Erythroblast (primary cell): ENCODE measurements at places on chromosomes 1 and 21.

DNA sequence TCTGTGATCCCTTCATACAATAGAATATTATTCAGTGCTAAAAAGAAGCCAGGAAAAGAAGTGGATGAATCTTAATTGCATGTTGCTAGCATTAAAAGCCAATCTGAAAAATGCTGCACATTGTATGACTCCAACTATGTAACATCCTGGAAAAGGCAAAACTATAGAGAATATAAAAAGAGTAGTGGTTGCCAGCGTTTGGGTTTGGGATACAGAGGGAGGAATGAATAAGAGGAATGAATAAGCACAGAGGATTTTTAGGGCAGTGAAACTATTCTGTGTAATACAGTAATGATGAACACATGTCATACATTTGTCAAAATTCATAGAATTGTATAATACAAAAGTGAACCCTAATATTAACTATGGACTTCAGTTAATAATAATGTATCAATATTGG lies 42.5 kb downstream of the GPR88 start:
- no peak for DNase-seq

DNA sequence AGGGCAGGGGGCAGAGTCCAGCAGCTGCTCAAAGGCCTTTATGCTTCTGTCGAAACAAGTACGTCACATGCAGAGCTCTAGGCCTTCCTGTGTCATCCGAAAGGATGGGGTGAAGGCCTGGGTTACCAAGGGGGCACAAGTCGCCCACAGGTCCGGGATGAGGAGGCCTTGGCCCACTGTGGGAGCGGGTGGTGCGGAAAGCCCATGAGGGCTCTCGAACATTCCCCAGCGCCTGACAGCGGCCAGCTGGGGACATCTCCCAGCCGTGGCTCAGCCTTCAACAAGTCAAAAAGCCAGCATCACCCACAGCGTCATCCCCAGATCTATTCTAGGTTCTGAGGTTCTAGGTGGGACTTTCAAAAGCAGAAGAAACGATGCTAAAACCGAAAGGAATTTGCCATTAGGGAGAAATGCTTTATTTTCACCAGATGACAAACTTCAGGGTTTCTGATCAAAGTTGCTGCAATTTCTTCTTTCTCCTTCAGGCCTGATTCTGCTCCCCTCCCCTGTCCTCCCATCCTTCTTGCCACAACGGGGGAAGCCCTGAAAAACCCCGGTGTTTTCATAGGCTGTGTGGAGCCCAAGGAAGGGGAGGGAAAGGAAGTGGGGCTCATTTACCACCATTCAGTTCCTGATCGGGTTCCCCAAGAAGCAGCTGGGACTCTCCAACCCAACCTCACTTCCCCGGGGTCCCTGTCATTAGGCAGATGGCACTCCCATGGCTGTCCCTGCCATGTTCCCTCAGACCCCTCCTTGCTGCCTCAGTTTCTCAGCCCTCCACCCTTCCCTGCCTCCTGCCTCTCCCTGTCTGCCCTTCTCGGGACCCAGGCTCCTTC lies 17.6 kb downstream of the GPR137B start:
- DNase-seq = no peak

GRCh38 chr1:236235116-236235515 lies 46.6 kb downstream of the ERO1B start:
- DNase-seq = no peak

DNA sequence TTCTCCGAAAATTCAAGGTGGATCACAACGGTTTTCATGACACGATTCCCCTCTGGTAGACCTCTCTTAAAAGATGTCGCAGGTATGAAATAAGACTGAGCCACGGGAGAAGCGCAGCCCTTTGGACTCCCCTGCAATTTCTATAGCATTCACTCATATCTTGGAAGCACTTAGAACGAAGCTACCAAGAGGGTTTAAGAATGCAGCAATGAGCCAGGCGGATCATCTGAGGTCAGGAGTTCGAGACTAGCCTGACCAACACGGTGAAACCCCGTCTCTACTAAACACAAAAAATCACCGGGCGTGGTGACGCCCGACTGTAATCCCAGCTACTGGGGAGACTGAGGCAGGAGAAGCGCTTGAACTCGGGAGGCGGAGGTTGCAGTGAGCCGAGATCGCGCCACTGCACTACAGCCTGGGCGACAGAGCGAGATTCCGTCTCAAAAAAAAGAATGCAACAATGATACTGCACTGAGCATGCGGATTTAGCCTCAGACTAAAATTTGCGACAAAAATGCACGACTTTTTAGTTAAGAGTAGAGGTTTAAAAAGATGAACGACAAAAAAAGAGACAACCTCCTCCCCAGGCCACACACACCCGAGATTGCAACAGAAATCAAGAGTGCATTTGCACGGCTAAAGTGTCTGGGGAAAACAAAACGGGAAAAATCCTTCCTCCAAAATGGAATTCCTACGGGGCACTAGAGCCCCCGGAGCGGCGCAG lies 743 bp downstream of the TOMM20 start:
- peak; percentile 64 for DNase-seq

GRCh38 chr1:2894381-2895041 lies 93.0 kb upstream of the TTC34 start:
- DNase-seq = no peak

DNA sequence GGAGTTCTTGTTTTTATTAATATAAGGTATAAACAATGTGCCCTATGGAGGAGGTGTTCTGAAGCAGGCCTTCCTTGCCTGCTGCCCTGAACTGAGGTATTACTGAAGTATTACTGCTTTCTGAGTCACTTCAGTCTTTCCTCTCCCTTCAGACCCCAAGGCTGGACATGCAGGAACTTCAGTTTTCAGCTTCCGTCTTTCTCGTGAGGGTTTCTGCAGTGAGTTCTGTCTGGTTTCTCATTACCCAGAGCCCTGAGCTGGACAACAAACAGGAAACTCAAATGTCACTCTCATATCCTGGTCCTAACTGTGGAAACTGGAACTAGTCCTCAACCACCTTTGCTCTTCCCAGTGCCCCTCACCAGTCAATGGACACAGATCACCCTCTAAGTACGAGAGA lies 46.8 kb downstream of the ELAVL4 start:
- DNase-seq = no peak

DNA sequence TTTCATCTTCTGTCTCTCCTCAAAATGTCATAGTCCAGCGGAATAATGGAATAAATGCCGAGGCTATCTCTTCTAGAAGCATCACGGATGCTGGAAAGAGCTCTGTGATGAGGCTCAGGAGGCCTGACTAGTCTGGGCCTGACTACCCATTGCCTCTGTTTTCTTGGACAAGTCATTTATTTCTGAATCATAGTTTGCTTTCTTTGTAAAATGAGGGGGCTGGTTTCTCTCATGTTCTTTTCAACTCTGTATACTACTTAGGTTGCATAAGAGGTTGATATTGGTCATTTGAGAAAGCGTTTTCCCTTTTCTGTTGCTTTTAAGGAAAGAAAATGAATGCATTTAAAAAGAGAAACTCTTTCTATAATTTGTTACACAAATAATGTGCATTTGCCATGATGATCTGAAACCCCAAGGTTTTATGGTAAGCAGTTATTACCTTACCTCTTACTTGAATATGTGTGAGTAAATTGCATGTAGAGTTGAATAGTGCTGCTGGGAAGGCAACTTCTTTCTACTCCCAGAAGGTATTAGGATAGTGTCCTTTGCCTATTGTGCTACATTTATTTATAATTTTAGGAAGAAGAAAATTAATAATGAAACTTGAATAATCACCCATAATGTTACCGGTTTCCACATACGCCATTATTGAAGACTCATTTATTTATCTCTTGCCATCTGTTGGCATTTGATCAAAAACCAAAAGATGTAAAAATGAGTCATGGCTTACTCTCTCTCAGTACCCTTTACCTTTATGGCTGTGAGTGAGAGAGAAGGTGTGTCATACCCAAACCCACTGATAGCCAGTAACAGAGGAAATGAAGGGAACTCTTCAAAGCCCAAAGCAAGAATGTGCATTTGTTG lies 179.1 kb downstream of the FASLG start:
- no peak for DNase-seq

GRCh38 chr21:46347791-46348381 lies 23.9 kb downstream of the PCNT start:
- DNase-seq = no peak

GRCh38 chr1:203323587-203323986 lies 18.3 kb downstream of the BTG2 start:
- DNase-seq = no peak

DNA sequence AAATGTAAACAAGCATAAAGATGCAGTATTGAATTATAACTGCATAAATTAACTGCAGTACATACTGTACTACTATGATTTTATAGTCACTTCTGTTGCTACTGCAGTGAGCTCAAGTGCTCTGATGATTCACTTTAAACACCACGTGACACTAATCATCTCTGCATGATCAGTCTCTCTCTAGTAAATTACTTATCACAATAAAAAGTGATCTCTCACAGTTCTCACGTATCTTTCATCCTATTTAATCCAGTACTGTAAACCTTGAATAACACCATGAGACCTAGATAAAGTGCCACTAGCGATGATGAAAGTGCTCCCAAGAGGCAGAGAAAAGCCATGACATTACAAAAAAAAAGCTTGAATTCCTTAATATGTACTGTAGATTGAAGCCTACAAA lies 1242.0 kb downstream of the AMY1C start:
- DNase-seq = no peak

DNA sequence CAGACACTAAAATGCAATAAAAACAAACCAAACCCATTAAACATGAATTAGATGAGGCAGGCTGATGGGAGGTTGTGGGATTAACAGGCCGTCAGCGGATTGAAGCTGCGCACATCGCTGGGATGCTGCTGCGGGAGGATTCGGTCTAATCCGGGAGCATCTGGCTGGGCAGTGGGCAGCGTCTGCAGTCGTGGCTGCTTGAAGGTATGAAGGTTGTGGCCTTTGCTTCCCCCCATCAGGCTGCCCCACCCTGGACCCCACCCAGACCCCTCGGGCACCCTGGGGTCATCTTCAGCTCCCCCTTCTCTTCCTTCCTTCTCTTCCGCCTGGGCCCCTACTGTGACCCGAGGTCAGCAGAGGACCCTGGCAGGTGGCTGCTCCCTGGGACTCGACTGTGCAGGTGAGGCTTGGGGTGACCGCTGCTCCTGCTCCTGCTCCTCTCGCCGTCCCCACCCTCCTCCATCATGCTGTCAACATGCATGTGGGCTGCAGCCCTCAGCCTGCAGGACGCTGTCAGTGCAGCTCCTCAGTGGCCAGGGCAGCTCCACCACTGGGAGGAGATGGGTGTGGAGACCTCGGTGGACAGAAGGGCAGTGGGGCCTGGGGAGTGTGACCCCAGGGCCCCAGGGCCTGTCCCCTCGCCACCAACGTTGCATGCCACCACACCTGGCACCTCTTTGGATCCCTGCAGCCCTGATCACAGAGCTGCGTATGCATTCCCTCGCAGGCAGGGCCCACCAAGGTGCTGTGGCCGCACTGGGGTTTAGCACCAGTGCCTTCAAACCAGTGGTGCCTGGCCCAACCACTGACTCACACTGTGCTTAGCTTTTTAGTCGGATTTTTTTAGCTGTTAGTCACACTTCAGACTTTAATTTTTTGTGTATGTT lies 112.2 kb upstream of the COL6A1 start:
- DNase-seq = no peak

- DNase-seq = peak; percentile 24
Measured at GRCh38 chr1:174068000-174068399, 45.8 kb upstream of the RC3H1 start.

DNA sequence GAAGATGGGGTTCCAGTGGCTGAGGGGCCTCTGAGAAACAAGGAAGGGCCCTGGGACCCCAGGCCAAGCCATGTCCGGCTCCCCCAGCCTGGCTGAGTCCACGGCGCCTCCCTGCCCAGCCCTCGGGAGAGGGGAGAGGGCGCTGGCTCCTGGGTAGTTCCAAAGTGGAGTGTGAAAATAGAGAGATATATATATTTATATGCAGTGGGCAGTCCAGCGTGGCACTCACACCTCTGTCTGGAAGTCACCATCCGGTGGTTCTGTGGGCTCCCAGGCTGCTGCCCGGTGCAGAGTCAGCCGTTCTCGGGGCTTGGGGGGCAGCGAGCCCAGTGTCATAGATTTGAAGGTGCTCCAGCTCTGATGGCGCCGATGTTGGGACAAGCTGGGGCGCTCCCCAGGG lies 23.4 kb upstream of the COL16A1 start:
- DNase-seq = no peak
